ENCODE measurements at places on chromosomes 1 and 21. TPM values are rescaled to one million over a fixed set of nuclear protein-coding genes. Genes with fewer than 3 reads are reported as not detected.

The CEP104 gene
- total RNA-seq, result 22.7 TPM

The PTPRC gene
- total RNA-seq, result 0.05 TPM

DNA sequence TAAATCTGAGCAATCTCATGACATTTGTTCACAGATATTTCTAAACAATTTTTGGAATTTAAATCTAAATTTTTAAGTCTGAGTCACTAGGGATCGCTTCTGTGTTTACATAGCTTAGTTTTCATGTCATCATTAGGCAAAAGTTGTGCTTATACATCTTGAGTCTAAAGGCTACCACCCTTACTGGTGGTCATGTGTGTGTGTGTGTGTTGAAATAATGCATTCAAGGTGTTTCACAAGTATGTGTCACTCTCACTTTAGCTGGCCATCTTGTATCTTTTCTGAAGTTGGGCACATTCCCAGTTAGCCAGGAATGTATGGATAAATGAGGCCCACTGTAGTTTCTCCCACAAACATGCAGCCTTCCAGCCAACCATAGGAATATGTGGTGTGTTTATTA, 1162.5 kb upstream of the PRMT6 start:
- DNase-seq, result no peak

- no peak for DNase-seq
Measured at GRCh38 chr1:12147201-12147701, 19.5 kb upstream of the TNFRSF1B start.

GRCh38 chr1:63802109-63802508, 28.3 kb downstream of the ROR1 start:
- no peak for DNase-seq

- DNase-seq, result peak; percentile 8
Measured at GRCh38 chr1:107250169-107250568, 109.3 kb downstream of the NTNG1 start.

The KRTAP10-7 gene
- total RNA-seq, result not detected

The PAX7 gene
- not detected for total RNA-seq

- DNase-seq, result no peak
Measured at GRCh38 chr1:116940814-116941599, 31.3 kb downstream of the PTGFRN start.

- no peak for DNase-seq
Measured at GRCh38 chr1:202711949-202712635, 1.8 kb upstream of the SYT2 start.

DNA sequence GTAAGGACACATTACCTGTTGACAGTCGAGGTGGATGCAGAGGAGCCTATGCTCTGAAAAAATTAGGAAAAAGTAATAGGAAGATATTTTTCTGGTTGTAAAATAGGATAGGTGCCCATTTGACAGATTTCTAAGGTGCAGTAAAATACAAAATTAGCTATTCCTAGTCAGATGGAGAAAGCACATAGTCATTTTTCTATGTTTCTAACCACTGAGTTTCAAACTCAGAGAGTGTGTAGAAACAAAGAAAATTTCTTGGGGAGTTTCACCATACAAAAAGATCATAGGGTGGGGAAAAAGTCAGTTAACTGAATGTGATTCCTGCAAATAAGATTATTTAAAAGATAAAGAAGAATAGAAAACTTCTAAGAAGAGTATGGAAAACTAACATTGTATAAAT, 666.9 kb downstream of the KCNT2 start:
- no peak for DNase-seq

GRCh38 chr21:29175408-29176134, 45.1 kb downstream of the MAP3K7CL start:
- DNase-seq, result no peak

DNA sequence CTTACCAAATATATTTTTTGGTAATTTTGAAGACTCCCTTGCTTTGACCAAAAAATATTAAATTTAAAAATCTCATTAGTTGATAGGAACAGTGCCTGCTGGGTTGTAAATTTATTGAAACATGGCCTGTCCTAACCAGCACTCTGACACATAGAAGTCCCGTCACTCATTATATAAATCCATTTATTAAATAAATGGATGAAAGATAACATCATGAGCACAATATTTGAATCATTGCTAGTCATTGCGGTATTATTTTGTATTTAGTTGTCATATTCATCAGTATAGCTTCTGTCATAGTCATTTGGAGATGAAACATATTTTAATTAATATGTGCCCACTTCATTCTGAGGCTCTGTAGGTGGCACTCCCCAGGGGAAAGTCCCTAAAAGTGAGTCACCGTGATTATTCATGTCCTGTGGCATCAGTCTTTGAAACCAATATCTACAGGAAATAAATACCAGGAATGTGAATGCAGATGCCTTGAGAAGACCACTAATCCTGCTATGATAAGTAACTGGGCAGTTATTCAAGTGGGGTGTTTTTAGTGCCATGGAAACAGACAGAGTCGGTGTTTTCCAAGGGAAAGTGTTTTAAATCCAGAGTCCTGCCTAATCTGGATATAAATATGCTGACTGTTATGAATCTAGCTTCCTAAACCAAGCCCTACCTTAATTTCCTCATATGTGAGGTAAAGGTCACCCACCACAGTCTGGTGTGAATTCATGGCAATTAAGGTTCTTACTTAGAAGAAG, 302.0 kb downstream of the DUSP10 start:
- DNase-seq, result peak; percentile 97

DNA sequence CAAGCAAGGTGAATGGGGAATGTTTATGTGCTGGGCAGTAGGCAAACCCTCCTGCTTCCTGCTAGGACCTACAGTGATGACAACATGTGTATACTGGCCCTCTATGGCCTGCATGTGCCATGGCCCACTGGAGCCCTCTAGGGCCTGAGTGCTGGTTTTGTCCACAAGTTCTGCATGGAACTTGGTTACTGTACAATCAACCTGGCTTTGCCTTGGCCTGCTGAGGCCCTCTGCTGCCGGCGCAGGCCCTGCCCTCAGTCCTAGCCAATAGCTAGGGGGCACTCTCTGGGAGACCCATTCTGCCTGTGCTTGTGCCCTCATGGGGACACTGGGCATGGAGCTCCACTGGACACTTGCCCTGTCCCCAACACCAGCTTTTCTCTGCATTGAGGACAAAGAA, 138.6 kb upstream of the NGF start:
- DNase-seq, result no peak

- DNase-seq, result peak; percentile 88
Measured at GRCh38 chr1:41416552-41417334, 55.5 kb downstream of the FOXO6 start.

- peak; percentile 36 for DNase-seq
Measured at GRCh38 chr1:62218604-62219003, 24.0 kb downstream of the L1TD1 start.

DNA sequence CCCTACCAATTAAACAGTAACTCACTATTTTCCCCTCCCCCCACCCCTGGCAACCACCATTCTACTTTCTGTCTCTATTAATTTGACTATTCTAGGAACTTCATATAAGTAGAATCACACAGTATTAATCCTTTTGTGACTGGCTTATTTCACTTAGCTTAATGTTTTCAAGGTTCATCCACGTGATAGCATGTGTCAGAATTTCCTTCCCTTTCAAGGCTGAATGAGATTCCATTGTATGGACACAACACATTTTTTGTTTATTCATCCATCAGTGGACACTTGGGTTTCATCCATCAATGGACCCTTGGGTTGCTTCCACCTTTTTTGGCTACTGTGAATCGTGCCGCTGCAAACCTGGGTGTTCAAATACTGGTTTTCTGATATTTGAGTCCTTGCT, 41.7 kb downstream of the EIF2D start:
- no peak for DNase-seq

The DISP1 gene
- 2.2 TPM for total RNA-seq

The CDK18 gene
- 33.3 TPM for total RNA-seq

The CFAP45 gene
- total RNA-seq, result not detected

GRCh38 chr1:43293176-43293575, 7.6 kb upstream of the TIE1 start:
- DNase-seq, result peak; percentile 19

The ATP1A2 gene
- total RNA-seq, result 28.2 TPM

The PDE9A gene
- total RNA-seq, result not detected

The C4BPA gene
- total RNA-seq, result not detected

DNA sequence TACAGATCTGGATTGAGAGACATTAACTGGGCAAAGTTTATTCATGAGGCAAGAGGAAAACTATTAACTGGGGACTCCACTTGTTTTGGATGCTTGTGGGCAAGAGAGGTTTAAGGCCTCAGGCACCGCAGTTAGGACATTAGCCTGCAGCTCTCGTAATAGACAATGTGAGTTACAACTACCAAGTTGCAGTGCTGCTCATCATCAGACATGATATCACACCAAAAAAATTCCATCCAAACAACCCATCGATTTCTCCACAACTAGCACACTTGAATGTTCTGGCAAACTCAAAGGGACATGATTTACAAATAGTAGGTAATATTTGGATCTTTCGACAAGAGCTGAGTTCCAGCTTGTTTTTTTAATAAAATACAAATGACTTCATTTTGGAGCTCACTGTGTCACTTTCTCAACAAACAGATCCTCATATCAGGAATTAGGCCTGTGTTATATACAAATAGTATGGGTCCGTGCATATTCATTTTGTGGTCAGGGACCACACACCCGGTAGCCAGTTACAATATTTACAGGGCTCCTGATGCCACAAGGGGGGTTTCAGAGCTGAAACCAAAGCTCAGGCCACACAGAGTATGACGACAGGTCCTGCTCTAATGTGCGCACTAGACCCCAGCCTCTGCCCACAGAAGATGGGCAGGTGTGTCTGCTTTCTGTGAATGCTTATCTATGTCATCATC, 128.0 kb downstream of the TGFBR3 start:
- DNase-seq, result no peak

GRCh38 chr1:147786536-147786935, 26.1 kb upstream of the GJA5 start:
- DNase-seq, result no peak

GRCh38 chr1:204947338-204947737, 76.7 kb downstream of the NFASC start:
- no peak for DNase-seq

The LCE3D gene
- total RNA-seq, result not detected

The PPP1R8 gene
- total RNA-seq, result 37.5 TPM

The OR2G6 gene
- total RNA-seq, result not detected

- no peak for DNase-seq
Measured at GRCh38 chr1:69506311-69506710, 61.4 kb upstream of the LRRC7 start.

DNA sequence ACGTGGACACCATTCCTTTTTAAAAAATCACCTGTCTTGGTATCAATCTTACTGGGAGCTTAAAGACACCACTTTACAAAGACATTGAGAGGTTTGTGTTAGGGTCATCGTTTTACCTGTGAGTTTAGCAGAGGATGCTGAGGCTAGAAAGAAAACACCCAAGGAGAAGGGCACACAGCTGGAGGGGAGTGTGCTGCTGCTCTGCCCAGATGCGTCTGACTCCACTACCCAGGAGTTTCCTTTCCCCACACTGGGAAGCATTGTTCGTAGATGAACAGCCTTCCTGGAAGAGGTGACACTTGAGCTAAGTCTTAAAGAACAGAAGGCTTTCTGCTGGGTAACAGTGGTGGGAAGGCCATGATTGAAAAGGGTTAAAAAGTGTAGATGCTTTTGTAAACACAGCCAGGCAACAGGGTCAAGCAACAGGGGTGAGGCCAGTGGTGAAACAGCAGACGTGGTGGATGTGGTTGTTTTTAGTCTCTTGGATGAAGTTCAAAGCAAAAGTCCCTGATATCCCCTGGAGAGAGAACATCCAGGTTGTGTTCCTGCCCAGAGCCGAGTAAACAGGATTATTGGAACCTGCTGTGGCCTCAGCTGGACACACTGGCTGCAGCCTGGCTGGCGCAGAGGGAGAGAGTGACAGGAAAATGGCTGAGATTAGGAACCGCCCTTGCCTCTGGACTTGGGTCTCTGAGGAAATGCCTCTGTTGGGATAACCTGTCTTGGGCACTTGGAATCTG, 198.6 kb upstream of the JUN start:
- DNase-seq, result peak; percentile 50

DNA sequence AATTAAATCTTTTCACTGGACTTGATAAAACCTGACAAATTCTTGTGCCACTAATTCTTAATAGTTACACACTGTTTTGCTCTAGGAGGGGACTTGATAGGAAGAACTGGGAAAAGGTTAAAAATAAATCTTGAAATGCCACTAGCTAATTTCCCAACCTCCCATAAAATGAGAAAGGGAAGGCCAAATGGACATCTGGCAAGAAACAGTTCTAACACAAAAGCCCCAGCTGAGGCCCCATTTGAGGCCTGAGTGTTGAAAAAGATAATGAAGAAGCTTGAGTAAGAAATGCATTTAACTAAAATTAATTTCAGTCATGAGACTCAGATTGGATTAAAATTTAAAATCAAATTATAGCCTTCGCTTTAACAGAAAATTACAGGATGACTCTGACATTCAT, 11.2 kb upstream of the RAP1GAP start:
- no peak for DNase-seq

- DNase-seq, result no peak
Measured at GRCh38 chr1:1809489-1809888, 31.2 kb upstream of the NADK start.

DNA sequence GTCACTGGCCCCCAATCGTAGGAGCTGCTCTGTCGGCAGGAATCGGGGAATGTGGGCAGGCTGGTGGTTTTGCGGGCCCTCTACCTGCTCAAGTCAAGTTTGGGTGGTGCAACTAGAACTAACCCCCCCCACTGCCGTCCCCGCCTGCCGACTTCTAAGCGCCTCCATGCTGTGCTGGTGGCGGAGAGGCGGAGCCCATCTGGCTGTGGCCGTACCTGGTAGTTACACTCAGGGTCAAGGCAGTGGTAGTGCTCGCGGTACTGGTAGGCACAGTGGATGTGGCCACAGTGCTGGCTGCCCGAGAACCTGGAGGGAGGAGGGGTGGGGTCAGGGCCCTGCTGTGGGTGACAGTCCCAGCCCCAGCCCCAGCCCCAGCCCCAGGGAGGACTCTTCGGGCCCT, 140.0 kb downstream of the CASZ1 start:
- DNase-seq, result no peak
